Fibroblast of skin of left biceps (primary cell): ENCODE measurements at places on chromosomes 3 and 15.

GRCh38 chr3:100811779-100812507 is 102.6 kb downstream of the TFG start:
- no peak for DNase-seq

GRCh38 chr3:98824256-98824655 is 61.1 kb downstream of the ST3GAL6 start:
- no peak for DNase-seq

DNA sequence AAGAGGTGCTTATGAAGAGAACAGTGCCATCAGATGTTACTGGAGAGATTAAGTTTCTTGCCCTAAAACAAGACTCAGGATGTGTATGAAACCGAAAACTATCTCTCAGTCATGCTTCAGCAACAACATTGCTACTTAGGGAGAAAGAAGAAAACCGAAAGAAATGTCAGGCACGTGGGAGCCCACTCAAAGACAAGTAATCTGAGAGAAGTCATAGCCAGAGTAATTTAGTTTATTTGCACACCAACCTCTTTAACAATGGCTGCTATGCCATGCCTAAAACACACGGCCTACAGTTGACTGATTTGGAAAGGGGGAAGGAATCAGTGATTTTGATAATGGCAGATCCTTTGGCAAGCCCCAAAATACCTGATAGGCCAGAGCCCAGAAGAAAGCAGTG is 162.9 kb downstream of the TIGIT start:
- no peak for DNase-seq

DNA sequence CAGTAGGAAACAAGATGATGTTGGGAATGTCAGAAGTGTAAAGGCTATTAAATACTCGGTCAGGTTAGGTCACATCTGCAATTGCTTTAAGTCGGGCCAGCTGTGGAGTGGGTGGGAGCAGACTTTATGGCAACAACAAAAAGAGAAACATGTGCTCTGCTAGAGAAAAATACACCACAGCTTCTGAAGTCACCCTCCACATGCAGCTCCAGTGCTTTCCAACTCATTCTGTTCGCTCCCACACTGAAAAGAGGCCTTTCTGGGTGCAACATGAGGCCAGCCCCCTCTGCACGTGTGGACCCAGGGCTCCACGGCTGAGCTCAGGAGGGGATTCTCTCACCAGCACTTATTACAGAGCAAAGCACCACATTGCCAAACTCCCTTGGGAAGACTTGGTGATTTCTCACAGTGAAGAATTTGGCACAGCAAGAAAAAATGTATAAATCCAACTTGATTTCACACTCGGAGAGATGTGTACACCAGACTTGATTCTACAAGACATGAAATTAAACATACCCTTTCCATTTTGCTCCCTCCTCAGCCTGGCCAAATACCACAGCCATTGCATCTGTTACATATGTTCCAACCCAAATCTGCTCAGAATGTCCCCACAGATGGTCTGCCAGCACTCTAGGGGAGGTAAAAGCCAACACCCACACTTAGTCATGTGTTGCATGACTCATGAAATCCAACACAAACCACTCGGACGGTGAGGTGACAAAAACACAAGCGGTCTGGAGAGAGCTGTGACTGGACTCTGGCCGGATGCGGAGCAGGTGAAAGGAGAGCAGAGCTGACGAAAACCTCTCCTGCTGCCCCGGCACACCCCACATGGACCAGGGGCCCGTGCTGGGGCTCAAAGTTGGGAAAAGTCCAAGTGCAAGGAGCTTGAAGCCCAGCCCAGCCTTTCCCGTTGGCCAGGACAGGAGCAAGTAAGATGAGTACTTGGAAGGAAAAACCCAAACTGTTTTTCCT is 74.6 kb downstream of the ITGB5 start:
- peak; percentile 92 for DNase-seq

DNA sequence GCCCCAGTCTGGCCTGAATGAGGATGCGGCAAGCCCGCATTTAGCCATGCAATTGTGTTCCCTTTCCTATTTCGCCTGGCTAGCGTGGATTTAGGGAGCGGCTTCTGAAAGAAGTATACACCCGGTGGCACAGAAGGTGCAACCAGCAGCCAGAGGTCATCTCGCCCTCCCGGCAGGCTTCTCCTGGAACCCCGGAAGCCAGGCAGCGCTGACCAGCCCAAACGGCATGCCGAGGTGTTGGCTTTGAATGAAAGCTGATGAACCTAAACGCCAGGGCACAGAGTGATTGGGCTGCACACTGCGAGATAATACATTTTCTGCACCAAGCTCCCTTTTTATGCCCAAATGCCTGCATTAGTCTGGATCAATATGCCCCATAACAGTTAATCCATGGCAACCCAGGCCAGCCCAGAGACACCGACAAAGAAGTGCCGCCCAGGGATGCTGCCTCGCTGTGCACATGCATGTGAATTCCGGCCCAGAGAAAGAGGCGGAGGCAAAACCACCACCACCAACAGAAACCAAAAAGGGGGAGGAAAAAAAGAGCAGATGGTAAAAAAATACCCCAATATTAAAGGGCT is 1.4 kb downstream of the SRGAP3 start:
- DNase-seq, result no peak

GRCh38 chr3:105347625-105348302 is 18.9 kb upstream of the ALCAM start:
- no peak for DNase-seq

DNA sequence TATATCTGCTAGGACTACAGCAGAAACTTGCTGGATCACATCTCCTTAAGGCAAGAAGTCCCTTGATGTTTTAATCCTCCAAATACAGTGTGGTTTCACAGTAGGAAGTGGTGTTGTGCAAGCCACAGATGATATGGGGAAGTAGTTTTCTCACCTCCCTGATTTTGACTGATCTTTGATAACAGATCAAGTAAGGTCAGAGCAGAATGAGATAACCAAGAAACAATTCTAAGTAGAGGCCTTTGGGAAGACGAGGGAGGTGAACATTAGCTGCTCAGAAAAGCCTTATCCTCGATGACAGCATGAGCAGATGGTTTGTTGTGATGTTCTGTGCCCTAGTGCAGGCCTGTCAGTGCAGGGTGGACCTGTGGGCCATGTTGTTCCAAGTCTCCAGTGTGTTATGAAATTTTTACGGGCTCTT is 61.3 kb downstream of the RIOX2 start:
- no peak for DNase-seq

- no peak for DNase-seq
Observed at GRCh38 chr3:127762077-127762786, 60.1 kb downstream of the MGLL start.
